ENCODE measurements at places on chromosomes 7 and 10.
A peak's percentile ranks its signal among the peaks of the same experiment; 100 is the strongest.

DNA sequence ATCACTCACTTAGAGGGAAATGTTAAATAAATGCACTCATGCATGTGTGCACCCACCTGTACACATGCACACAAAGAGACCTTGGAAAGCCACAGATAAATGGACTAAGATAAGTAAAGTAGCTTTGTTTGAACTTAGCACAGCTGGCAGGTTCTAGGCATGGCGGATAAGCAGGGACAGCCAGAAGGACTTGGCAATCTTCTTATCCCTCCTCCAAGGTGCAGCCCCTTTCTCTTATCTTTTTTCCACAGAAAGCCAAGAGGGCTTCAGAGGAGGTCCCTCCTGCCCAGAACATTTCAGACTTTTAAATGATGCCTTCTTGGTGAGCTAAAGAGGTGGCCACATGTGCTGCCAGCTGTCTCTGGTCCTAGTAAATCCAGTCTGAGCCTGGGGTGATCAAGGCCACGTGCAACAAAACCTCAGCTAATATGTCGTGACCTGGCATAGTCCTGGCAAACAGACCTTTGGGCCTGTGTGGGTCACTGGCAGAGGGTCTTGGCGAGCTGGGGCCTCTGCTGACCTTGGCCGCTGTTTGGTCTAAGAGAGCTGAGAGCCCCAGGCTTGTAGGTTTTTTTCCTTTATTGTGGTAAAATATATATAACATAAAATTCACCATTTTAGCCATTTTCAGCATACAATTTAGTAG is 43.2 kb upstream of the SLC35B4 start:
- DNase-seq: no peak

DNA sequence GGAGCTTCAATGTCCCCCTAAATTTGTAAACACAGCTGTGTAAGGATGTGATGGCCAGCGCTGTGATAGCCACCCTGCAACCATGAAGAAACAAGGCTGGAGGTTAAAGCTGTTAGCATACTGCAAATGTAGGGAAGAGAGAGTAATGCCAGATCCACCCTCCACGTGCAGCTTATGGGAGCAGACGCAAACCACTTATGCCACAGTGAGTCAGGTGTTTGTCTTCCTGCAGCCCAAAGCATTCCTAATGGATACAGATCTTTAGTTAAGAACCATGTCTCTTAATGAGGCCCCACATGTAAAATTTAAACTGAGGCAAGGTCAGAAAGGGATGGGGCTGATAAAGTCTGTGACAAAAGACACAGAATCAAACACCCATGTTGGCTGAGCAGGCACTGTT is 13.6 kb upstream of the MYL7 start:
- no peak for DNase-seq

DNA sequence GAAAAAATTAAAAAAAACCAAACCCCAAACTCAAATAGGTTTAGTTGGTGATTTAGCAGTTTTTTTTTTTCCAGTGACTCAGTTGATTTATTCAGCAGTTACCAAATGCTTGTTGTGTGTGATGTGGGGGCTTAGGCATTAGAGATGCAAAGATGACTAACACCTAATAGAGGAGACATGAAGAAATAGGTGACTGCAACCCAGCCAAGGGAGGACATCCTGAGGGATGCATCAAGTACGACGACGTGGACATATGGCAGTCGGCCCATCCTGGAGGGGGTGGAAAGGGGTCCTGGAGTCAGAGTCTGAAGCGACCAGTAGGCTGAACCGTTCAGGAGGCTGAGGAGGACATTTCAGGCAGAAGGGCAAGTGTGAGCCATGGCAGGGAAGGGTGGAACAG is 35.5 kb downstream of the LRMDA start:
- DNase-seq: no peak

DNA sequence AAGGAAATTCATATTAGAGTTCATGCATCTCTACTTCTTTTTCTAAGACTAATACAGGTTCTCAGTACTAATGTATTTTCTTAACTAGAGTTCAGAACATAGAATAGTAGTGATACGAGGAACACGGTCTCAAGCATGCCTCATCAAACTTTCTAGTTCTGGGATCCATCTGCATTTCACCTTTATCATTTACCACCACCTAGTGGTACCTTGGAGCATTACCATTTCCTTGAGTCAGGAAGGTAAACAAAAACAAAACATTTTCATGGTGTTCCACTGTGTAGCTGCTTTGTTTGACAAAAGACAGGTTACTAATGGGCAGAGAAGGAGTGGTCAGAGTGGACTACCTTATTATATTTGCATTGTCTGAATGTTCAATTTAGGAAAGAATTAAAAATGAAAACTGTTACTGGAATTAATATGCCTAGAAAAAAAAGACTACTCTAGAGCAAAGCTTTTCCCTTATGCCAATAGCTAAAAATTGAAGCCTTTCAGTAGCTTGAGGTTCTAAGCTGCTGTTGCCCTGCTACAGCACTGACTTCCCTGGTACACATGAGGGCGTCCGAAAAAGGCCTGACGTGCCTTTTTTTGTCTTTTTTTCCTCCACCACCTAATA is 44.5 kb downstream of the STARD3NL start:
- peak; percentile 71 for DNase-seq

- DNase-seq: no peak
Observed at GRCh38 chr7:157522189-157522588, 185.4 kb downstream of the DNAJB6 start.
